ENCODE measurements at places on chromosomes 4 and X.

GRCh38 chrX:34365471-34365870 lies 233.4 kb upstream of the FAM47A start:
- no peak for DNase-seq

DNA sequence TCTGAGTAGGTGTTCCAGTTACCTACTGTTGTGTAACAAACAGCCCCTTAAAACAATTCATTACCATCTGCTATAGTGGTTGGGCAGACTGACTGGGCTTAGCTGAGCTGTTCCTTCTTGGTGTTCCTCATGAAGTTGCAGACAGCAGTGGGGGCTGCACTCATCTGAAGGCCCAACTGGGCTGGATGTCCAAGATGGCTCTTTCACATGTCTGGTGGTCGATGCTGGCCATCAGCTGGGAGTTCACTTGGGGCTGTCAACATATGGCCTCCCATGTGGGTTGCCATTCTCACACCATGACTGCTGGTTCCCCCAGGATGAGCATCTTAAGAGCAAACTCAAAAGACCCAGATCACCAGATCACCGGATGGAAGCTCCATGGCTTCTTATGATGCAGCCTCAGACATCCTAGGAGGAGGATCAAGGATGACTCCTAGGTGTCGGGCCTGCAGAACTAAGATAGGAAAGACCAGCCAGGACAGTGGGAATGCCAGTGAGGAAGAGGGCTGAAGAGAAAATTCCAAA lies 34.3 kb upstream of the PPP2R2C start:
- DNase-seq: no peak

- DNase-seq: no peak
Measured at GRCh38 chr4:7261536-7261935, 69.2 kb downstream of the SORCS2 start.

- no peak for DNase-seq
Measured at GRCh38 chr4:8280876-8281440, 11.4 kb downstream of the HTRA3 start.

- no peak for DNase-seq
Measured at GRCh38 chr4:53629296-53629695, 38.0 kb upstream of the LNX1 start.
